DMS153 (cell line): ENCODE measurements at places on chromosomes 5 and 9.

- DNase-seq, result no peak
Observed at GRCh38 chr9:77176686-77177142, 620 bp upstream of the VPS13A start.

DNA sequence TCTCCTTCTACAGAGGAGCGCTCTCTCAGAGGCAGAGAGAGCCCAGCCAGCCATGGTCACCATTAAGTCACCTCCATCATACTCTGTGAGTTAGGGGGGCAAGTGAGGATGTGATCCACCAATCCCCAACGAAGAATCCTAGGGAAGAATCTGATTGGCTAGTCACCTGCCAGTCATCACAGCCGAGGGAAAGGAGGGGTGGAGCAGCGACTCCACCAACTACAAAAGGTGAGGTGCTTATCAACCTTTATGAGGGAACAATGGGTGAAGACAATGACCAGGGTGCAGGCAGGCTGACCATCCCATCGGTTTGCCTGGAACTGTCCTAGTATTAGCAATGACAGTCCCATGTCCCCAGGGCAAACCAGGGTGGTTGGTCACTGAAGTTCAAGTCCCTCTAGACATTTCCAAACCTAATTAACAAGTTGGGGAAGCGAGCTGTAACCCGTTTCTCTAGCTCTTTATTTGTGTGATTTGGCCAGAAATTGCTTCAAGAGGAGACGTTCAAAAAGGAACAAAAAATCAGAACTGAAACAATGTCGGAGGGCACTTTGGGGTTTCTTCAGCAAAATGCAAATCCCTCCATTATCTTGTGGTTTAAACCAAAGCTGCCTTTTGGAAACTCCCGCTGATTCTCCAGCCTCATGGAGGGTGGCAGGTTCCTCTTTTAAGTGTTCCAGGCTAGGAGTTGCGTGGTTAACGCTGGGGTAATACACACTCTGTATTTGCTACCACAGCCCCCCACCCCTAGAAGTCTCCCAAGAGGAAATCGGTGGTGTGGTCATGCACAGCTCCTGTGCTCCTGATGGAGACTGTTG is 18.8 kb upstream of the FCN1 start:
- DNase-seq, result no peak

GRCh38 chr5:111545031-111545430 is 32.7 kb upstream of the STARD4 start:
- no peak for DNase-seq

GRCh38 chr5:165617491-165617890 is 2112.1 kb downstream of the MAT2B start:
- DNase-seq, result no peak

- DNase-seq, result no peak
Observed at GRCh38 chr9:123350590-123351310, 5.2 kb upstream of the CRB2 start.

DNA sequence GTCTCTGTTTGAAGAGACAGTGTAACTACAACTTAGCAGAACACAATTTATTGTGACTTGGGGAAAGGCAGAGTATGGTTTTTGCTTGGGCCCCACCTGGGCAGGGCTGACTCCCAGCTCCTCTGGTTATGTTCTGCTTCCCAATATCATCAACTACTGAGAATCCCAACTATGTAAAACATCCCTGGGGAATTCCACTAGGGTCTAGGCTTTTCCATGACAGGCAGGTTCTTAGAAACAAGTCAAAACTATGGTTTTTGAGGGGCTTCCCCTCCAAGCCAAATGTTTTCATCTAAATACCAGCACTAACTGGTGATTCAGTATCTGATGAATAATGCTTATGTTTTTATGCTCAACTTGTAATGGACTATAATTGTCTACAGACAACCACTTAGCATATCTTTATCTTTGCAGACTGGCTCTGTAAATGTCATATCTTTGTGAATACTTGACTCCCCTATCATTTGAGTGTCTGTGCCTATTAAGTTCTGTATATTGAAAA is 409.5 kb downstream of the PDE4D start:
- DNase-seq, result no peak

GRCh38 chr9:99092643-99093491 is 12.0 kb upstream of the TGFBR1 start:
- DNase-seq, result no peak

DNA sequence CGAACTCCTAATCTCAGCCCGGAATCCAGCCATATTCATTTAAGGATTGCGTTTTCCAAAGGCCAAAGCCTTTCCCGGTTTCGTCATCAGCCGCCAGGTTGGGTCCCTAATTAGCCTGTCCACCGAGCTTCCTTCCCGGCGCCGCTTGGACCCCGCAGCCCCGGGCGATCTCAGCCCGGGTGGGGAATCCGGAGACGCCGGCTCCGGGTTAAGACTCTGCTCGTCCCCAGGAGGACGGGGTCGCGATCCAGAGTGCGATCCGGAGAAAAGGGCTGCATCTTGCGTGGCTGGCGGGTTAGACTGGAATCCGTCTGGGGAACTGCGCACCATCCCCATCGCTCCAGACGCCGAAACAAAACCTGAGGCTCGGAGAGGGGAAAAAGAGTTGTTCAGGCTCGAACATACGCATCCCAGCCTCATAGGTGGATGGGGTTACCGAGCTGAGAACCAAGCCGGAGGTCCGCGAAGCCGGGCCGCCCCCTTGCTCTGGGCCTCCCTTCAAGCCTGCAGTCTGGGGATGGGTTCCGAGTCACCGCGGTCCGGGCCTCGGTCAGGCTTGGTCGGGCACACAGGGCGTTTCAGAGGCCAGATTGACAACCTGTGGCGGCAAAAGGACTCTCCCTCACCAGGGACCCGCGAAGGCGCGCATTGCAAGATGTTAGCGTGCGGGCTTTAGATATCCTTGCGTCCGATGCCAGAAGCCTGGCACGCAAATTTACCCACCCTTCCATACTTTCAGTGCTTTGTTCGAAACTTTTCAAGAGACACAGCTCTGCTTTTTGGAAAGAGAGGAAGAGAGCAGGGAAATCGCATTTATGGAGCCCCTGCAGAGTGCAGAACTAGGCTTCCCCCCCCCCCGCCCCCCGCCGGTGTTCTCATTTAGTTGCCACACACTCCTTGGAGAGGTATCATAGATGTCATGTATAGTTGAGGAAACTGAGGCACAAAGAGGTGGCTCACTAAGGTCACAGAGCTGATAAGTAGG is 7.9 kb downstream of the MSX2 start:
- DNase-seq, result no peak

- DNase-seq, result no peak
Observed at GRCh38 chr9:127741831-127742434, 6.8 kb upstream of the TOR2A start.

- no peak for DNase-seq
Observed at GRCh38 chr9:86902176-86902575, 45.1 kb downstream of the GAS1 start.

GRCh38 chr5:3101561-3101960 is 350.1 kb upstream of the IRX2 start:
- DNase-seq, result no peak

DNA sequence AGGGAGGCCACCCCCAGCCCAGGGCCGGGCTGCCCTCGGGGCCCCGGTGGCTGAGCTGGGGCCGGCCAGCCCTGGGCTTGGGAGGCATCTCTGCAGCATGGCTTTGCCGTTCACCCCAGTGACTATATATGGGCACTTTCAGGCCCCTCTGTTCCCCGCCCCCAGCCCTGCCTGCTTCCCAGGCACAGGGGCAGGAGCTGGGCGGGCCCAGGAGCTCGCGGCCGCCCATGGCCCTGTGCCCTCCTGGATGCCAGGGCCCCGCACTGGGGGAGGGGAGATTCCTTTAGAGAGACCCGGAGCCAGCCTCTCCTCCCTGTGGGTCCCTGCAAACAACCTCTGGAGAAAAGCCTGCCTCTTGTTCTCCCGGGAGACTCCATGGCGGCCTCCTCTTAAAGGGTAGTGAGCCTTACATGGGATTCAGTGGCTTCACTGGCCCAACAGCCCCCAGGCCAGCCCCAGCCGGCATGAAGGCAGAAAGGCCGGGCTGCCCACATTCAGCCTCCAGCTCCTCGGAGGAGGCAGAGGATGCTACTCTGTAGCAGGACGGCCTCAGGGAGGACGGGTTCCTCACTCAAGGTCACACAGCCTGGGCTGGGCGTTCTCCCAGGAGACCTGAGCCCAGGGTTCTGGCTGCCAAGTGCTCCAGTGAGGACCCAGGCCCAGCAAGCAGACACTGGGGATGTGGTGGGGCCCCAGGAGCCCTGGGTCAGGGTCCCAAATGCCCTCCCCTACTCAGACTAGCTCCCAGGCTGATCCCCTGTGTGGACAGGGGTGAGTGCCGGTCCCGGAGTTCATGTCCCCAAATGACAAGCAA is 4.1 kb downstream of the NACC2 start:
- DNase-seq, result no peak

- no peak for DNase-seq
Observed at GRCh38 chr5:86500947-86501346, 116.8 kb upstream of the COX7C start.

GRCh38 chr5:170307575-170308465 is 10.2 kb upstream of the LCP2 start:
- DNase-seq, result no peak

GRCh38 chr5:179724163-179724562 is 8.5 kb upstream of the MAML1 start:
- no peak for DNase-seq

DNA sequence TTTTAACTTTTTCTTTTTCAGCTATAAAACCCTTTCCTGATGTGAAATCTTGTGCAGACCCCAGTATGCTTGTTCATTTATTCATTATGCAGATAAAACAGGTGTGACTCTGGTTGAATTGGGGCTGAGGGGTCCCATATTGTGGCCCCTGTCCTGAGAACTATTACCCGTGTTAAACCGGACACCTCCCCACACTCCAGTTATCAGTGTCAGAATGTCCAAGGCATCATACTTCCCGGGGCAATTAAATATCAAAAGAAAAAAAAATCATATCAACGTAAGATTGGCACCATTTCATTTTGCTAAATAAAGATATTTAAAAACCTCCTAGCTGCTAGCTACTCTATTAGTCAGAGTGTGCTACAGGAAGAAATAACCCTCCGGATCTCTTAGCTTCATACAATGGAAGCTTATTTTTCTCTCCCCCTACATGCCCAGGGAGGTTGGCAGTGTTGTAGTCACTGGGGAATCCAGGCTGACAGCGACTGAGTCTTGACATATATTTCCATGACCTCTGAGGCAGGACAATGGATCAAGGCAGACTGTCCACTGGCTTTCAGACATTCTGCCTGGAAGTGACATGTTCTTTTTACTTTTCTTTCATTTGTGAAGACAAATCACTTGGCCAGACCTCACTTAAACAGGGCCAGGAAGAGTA is 170.0 kb downstream of the SEC61B start:
- no peak for DNase-seq

DNA sequence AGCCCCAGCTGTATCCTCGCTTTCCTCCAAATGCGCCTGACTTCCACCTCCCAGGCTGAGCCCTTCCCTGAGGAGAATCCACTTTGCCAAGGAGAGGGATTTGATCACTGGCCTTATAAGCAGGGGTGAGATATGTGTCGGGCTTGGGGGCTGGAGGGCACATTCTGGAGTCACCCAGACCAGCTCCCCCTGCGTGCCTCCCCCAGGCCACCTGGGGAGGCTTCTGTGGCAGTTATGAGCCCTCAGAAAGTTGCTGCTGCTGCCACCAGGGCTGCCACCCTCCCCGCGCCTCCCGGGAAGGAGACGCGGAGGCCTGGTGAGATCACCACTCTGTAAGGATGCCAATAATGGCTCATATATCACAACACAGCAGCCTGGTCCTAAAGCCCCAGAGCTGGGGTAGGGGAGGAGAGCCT is 211.5 kb downstream of the PAPPA start:
- peak; percentile 20 for DNase-seq

GRCh38 chr9:125446561-125447094 is 185.0 kb downstream of the GAPVD1 start:
- DNase-seq, result no peak

GRCh38 chr5:86814907-86815306 is 197.2 kb downstream of the COX7C start:
- no peak for DNase-seq

DNA sequence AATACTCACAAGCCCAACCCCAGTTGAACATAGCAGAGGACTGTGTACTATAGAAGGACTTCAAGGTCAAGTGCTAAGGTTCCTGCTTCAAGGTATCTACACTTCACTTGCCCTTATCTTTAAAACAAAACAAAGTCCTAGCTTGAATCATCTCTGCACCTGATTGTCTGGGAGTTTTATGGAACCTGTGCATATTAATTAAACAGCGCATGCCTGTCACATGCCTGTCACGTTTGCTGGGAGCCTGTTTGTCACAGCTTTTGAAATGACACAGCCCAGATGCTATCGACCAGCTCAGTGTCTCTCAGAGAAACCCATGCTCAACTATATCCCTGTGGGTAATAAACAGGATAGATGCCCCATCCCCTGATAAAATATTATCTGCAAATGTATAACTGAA is 476.0 kb downstream of the ZSWIM6 start:
- DNase-seq, result no peak

DNA sequence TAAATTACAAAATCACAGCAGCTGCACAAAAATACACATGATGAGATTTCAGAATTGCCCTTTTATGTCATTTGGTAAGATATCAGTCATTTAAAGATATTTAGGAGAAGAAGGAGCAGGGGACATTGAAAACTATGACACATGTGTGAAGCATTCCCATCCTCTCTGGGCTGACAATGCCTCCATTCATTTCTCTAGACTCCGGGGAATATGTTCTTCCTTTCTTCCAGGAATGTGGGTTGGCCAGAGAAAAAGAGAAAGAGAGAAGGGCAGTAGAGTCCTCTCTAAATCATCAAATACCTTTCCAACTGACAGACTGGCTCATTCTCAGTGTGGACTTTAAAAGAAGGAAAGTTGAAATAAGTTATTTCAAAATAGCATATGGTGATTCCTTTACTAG is 205.6 kb upstream of the ADAMTSL1 start:
- no peak for DNase-seq

GRCh38 chr9:84731696-84732095 is 62.2 kb downstream of the NTRK2 start:
- no peak for DNase-seq

- no peak for DNase-seq
Observed at GRCh38 chr5:6348476-6349000, 29.8 kb downstream of the MED10 start.

DNA sequence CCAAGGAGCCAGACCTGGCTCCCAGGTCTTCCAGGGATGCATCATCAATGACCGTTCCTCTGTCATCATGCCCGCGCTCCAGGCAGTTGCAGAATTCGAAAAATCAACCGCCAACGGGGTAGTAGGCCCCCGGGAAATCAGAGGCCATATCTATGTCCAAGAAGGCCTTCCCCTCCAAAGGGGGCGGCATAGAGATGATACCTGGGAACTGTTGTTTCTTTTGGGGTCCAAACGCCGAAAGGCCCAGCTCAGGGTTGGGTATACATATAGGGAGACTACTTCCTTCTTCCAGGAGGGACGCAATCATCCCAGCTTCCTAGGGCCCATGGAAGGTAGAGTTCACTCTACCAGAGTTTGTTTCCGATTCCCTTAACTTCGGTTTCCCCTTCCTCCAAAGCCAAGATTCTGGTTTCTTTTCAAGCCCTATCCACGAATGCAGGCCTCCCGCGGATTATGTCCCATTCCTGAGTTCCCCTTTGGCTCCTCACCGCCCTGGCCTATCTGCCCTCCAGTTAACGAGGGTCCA is 754 bp downstream of the DCAF12 start:
- DNase-seq, result no peak

- no peak for DNase-seq
Observed at GRCh38 chr9:136921307-136921706, 23.2 kb downstream of the FBXW5 start.
